ENCODE measurements at places on chromosomes 6 and 20.
A peak's percentile ranks its signal among the peaks of the same experiment; 100 is the strongest.

- DNase-seq: no peak
Observed at GRCh38 chr6:34047913-34048867, 97.7 kb downstream of the GRM4 start.

DNA sequence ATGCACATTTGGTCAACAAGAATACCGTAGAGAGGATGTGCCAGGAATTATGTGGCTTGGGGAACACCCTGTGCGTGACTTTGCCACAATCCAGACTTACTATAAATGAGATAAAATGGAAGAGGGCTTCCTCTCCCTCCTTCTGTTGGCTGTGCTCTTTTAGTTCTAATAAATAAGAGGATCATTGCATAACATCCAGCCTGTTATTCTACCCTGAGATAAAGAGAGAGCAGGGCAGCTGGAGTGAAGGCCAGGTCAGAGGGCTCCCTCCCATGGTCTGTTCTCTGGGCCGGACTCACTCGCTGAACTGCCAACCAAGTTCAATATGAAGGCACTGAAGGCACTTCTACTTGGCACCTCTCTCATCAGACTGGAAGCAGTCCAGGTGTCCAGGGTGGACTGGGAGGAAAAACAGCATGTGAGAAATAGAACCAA lies 91.7 kb downstream of the MTFR2 start:
- DNase-seq: peak; percentile 8

- no peak for DNase-seq
Observed at GRCh38 chr20:20096421-20096820, 44.1 kb downstream of the CFAP61 start.

DNA sequence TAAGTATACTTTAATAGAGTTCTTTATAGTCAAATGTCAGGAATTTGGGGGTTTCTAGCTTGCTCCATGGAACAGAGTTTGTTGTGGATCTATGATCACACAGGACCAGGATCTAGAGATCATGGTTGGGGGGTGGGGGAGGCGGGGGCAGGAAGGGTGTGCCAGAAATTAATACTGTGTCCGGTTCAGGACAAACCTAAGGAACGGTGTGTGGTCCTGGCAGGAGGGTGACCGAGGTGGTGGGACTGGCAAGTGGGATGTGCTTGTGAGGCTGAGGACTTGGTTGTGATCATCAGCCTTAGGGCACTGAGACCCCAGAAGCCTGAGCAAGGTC lies 27.9 kb downstream of the GSTA3 start:
- no peak for DNase-seq

DNA sequence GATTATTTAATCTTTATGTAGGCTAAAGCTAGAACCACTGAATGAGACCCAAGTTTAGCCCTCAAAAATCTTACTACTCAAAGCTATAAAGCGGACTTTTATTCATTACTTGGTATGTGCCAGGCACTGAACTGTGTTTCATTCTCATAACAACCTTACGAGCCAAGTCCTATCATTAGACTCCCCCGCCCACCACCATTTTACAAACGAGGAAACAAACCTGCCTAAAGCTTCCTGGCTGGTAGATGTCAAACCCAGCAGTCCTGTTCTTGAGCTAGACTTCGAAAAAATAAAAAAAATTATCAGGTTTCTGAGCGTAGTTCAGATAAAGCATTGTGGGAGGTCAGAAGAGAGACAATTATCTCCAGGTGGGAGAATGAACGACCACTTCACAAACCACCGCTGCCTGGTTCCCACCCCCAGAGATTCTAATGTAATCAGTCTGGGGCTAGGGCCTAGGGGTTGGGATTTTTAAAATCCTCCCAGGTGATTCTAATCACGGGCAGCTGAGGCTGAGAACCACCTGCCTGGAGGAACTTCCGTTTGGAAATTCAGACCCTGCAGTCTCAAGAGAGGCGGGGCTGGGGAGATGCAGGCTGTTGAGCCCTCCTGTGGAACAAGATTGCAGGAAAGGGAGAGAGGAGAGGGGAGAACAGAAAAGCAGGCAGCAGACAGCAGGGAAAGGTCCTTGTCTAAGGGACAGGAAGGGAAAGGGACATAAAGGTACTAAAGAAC lies 8.6 kb downstream of the ADTRP start:
- DNase-seq: no peak

DNA sequence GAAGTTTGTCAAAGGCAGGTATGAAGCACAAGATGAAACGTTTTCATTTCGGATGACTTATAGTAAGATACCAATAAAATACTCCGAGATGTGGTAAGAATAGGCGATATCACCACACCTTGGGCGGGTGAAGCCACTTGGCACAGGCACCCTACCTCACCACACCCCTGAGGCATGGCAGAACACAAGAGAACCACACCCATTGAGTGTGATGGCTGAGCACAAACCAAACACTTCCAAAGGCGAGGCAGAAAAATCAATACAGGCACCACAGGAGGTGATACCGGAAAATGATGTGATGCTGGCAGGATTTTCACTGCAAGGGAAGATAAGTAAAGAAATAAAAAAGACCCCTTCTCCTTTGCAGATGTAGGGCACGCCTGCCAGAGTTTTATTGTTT lies 332.9 kb upstream of the PRDM1 start:
- DNase-seq: no peak

GRCh38 chr20:34262488-34263288 lies 21.5 kb downstream of the ASIP start:
- DNase-seq: peak; percentile 1

- no peak for DNase-seq
Observed at GRCh38 chr6:52515219-52515960, 61.5 kb downstream of the TRAM2 start.

- DNase-seq: no peak
Observed at GRCh38 chr6:72464246-72464645, 157.6 kb upstream of the KCNQ5 start.
